ENCODE measurements at places on chromosomes 5 and 9.

GRCh38 chr9:29069376-29069775, 1496.1 kb upstream of the C9orf72 start:
- no peaks in the 10 kb centered on the region for H3K36me3 ChIP-seq
- H3K4me1 ChIP-seq = no peaks in the 10 kb centered on the region
- no peak overlapping the region for H3K27ac ChIP-seq
- DNase-seq = no peak
- H3K27me3 ChIP-seq = no peaks in the 10 kb centered on the region

DNA sequence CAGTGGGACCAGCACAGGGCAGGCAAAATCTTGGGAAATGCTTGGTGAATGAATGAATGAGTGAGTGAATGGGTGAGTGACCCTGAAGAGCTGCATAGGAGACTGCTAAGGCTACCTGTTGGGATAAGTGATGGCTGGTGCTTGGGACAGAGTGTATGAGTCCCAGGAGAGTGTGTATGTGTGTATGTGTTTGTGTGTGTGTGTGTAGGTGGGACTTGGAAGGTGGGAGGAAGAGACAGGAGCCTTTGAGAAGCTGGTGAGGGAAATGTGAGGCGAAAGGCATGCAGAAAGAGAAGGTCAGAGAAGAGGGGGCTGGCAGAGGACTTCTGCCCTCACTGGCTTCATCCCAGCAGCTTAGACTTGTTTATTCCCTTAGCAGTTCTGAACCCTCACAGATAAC, 33.3 kb upstream of the FOXE1 start:
- no peak for DNase-seq
- H3K27me3 ChIP-seq = no peaks in the 10 kb centered on the region
- no peak overlapping the region for H3K4me3 ChIP-seq

GRCh38 chr5:127602481-127602880, 46.4 kb upstream of the CTXN3 start:
- no peak for DNase-seq
- H3K27ac ChIP-seq = no peak overlapping the region
- H3K27me3 ChIP-seq = no peaks in the 10 kb centered on the region
- H3K4me1 ChIP-seq = no peaks in the 10 kb centered on the region
- H3K36me3 ChIP-seq = no peaks in the 10 kb centered on the region
- no peak overlapping the region for H3K4me3 ChIP-seq

DNA sequence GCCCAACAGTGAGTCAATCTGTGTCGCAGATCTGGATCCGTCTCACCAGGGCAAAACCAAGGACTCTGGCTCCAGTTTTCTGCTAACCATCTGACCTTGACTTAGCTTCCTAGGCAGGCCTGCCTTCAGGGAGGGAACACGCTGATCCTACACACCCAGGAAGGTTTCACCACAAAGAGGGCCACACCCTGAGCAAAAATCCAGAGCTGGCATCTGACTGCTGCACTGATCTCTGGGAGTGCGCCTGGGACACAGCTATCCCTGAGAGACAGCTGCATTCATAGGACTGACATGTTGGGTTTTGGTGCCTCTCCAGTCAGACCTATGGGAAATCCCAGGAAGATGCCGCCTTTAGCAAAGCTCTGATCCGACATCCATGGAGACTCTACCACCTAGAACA, 47.5 kb downstream of the CDK5RAP2 start:
- H3K27ac ChIP-seq = no peak overlapping the region
- no peak overlapping the region for H3K4me3 ChIP-seq
- no peak for DNase-seq
- peaks cover 3% of the 10 kb centered on the region for H3K36me3 ChIP-seq
- no peaks in the 10 kb centered on the region for H3K27me3 ChIP-seq
- H3K4me1 ChIP-seq = peaks cover 5% of the 10 kb centered on the region

- DNase-seq = no peak
- H3K27ac ChIP-seq = no peak overlapping the region
- no peak overlapping the region for H3K4me3 ChIP-seq
- H3K4me1 ChIP-seq = peaks cover 43% of the 10 kb centered on the region
- H3K27me3 ChIP-seq = no peaks in the 10 kb centered on the region
- H3K36me3 ChIP-seq = no peaks in the 10 kb centered on the region
These were observed 162.4 kb upstream of the ZNF608 start for GRCh38 chr5:124908581-124909451.

GRCh38 chr5:107567901-107568671, 102.7 kb downstream of the EFNA5 start:
- H3K36me3 ChIP-seq = no peaks in the 10 kb centered on the region
- H3K27me3 ChIP-seq = no peaks in the 10 kb centered on the region
- H3K4me3 ChIP-seq = no peak overlapping the region

- no peak overlapping the region for H3K4me3 ChIP-seq
- DNase-seq = no peak
- H3K27ac ChIP-seq = no peak overlapping the region
- no peaks in the 10 kb centered on the region for H3K4me1 ChIP-seq
- no peaks in the 10 kb centered on the region for H3K36me3 ChIP-seq
These were observed 453.2 kb downstream of the CDH18 start for GRCh38 chr5:19534751-19535150.

DNA sequence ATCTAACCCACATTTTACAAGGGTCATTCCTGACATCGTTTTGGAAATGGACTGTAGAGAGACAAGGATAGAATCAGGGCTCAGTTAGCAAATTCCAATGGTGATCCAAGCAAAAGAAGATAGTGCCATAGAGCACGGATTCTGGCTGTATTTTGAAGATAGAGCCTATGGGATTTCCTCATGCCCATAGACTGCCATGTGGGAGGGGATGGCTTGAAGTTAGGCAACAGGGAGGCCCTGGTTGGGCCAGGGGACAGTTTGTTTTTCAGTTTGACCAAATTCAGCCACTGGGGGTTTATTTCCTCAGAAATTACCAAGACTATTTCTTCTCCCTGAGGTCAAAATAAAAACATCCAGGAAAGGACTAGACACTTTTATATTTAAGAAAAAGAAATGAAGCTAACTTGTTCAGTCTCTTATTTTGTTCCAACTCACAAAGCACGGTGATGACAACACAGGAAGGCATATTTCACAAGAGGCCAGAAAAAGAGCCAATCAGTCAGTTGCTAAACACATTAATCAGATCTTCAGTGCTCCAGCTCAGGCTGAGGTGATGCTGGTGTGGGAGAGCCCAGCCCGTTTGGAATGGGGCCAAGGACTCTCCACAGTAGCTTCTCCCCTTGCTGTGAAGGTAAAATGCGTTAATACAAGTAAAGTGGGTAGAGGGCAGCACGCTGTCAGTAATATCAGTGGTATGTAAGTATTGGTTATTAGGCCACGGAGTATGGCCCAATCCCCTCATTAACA, 4.4 kb upstream of the DCTN4 start:
- H3K4me3 ChIP-seq = no peak overlapping the region
- no peaks in the 10 kb centered on the region for H3K27me3 ChIP-seq

DNA sequence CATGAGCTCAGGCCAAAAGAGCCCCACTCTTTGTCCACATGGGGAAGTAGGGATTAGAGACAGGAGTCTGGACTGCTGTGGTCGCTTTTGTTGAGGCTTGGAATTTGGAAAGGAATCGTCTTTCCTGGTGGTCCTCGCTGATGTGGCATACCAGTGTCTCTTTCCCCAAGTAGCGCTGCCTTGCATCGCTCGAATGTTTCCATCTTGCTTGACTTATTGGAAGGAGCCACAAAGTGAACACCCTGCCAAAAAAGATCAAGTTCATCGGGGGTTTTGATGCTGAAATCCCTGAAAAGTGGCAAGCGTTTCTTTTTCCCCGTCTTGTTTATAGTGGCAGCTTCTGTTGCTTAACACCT, 161.3 kb downstream of the MACROH2A1 start:
- no peaks in the 10 kb centered on the region for H3K4me1 ChIP-seq
- H3K36me3 ChIP-seq = no peaks in the 10 kb centered on the region
- DNase-seq = no peak
- H3K4me3 ChIP-seq = no peak overlapping the region

GRCh38 chr9:86349271-86349670, 4.9 kb downstream of the TUT7 start:
- no peak for DNase-seq
- peak overlapping the region; percentile 98 for H3K27ac ChIP-seq
- H3K27me3 ChIP-seq = no peaks in the 10 kb centered on the region
- H3K36me3 ChIP-seq = peaks cover 5% of the 10 kb centered on the region

DNA sequence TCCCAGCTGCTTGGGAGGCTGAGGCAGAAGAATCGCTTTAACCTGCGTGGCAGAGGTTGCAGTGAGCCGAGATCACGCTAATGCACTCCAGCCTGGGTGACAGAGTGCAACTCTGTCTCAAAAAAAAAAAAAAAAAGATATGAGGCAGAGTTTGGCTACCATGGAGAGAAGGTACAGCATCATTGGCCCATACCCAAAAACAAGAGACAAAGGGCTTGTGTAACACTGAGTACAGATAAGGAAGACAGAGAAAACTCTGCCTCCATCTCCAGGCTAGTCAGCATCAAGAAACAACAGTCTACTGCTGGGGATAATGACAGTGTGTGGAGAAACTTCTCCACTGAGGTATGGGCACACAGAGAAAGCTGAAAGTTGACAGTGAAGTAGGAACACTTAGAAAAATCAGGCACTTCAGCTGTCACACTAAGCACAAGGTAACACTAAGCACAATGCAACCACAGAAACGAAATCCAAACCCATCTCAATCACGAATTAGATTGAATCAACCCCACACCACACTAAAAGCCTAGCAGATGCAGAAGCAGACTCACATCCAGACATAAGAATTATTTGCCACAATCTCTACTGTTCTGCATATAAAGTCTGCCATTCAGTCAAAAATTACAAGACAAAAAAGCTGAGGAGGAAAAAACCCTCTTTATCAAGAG, 10.5 kb downstream of the PJA2 start:
- H3K27me3 ChIP-seq = no peaks in the 10 kb centered on the region
- no peaks in the 10 kb centered on the region for H3K36me3 ChIP-seq
- DNase-seq = no peak

GRCh38 chr9:107513464-107514100, 24.0 kb upstream of the KLF4 start:
- no peak overlapping the region for H3K4me3 ChIP-seq
- no peaks in the 10 kb centered on the region for H3K36me3 ChIP-seq
- H3K4me1 ChIP-seq = no peaks in the 10 kb centered on the region
- H3K27ac ChIP-seq = no peak overlapping the region

GRCh38 chr9:138024831-138025291, 147.3 kb downstream of the CACNA1B start:
- H3K27me3 ChIP-seq = peaks cover 11% of the 10 kb centered on the region
- H3K36me3 ChIP-seq = no peaks in the 10 kb centered on the region
- no peaks in the 10 kb centered on the region for H3K4me1 ChIP-seq
- no peak for DNase-seq
- no peak overlapping the region for H3K27ac ChIP-seq
- no peak overlapping the region for H3K4me3 ChIP-seq

- DNase-seq = no peak
- no peaks in the 10 kb centered on the region for H3K36me3 ChIP-seq
- H3K27ac ChIP-seq = no peak overlapping the region
- no peaks in the 10 kb centered on the region for H3K27me3 ChIP-seq
- H3K4me3 ChIP-seq = no peak overlapping the region
These were observed 57.9 kb downstream of the C5orf15 start for GRCh38 chr5:133910571-133910970.

GRCh38 chr5:86709157-86709881, 91.6 kb downstream of the COX7C start:
- H3K27me3 ChIP-seq = no peaks in the 10 kb centered on the region
- H3K4me1 ChIP-seq = no peaks in the 10 kb centered on the region

DNA sequence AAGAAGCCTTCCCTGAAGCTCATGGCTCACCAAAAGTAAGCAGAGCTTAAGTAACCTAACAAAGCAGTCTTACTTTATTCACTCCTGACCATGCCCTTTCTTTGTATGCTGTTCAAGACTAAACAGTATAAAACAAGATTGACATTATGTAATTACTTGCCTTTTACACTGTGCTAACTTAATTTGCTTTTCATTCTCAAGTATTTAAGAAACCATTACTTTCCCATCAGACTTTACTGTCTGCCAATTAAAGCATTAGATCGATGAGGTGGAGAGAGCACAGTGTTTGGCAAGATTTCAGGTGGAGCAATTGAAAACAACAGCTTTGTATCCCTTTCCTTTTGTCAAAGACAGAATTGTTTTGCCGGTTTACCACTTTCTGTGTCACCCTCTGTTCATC, 98.2 kb downstream of the RORB start:
- no peak overlapping the region for H3K27ac ChIP-seq
- no peak overlapping the region for H3K4me3 ChIP-seq
- no peaks in the 10 kb centered on the region for H3K27me3 ChIP-seq
- H3K4me1 ChIP-seq = no peaks in the 10 kb centered on the region

GRCh38 chr5:150214289-150214688, 24.4 kb downstream of the SLC6A7 start:
- no peaks in the 10 kb centered on the region for H3K27me3 ChIP-seq
- no peak for DNase-seq
- H3K4me3 ChIP-seq = no peak overlapping the region
- H3K36me3 ChIP-seq = no peaks in the 10 kb centered on the region
- no peaks in the 10 kb centered on the region for H3K4me1 ChIP-seq

GRCh38 chr5:151614565-151614964, 23.4 kb upstream of the FAT2 start:
- no peak overlapping the region for H3K27ac ChIP-seq
- no peak overlapping the region for H3K4me3 ChIP-seq
- no peaks in the 10 kb centered on the region for H3K27me3 ChIP-seq
- H3K4me1 ChIP-seq = no peaks in the 10 kb centered on the region
- DNase-seq = no peak

DNA sequence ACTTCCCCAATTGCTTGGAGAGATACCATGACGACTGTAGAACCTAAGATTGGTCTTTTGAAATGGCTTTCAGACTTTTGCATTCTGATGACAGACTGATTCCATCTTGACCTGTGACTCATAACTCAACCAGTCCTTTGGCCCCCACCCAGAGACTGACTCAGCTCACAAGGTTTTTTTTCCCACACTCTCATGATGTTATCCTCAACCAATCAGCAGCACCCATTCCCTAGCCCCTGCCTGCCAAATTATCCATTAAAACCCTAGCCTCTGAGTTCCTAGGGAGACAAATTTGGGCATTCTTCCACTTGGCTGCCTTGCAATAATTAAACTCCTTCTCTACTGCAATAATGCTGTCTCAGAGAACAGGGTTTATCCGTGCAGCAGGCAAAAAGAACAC, 1263.3 kb upstream of the CDH9 start:
- H3K4me1 ChIP-seq = no peaks in the 10 kb centered on the region
- DNase-seq = no peak
- H3K27ac ChIP-seq = no peak overlapping the region
- no peak overlapping the region for H3K4me3 ChIP-seq
- H3K36me3 ChIP-seq = no peaks in the 10 kb centered on the region
- H3K27me3 ChIP-seq = no peaks in the 10 kb centered on the region

DNA sequence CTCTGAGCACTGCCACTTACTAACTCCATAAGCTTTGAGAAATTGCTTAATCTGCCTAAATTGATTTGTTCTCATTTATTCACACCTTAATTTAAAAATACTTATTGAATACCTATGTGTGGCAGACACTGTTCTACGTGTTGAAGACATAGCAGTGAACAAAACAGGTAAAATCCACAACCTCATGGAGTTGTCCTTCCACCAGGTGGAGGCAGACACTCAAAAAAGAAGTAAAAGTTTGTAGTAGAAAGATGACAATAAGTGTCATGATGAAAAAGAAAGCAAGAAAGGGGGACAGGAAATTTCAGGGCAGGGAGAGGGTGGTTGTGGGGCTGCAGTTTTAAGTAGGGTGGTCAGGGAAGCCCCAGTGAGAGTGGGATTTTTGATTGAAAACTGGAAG, 94.9 kb downstream of the SREK1 start:
- H3K4me1 ChIP-seq = no peaks in the 10 kb centered on the region
- no peak overlapping the region for H3K27ac ChIP-seq
- no peak overlapping the region for H3K4me3 ChIP-seq
- no peak for DNase-seq
